ENCODE measurements at places on chromosomes 11 and 22.

GRCh38 chr11:25562417-25562816 lies 769.5 kb upstream of the ANO3 start:
- DNase-seq, result no peak

GRCh38 chr11:91209751-91210150 lies 986.9 kb upstream of the CHORDC1 start:
- no peak for DNase-seq

DNA sequence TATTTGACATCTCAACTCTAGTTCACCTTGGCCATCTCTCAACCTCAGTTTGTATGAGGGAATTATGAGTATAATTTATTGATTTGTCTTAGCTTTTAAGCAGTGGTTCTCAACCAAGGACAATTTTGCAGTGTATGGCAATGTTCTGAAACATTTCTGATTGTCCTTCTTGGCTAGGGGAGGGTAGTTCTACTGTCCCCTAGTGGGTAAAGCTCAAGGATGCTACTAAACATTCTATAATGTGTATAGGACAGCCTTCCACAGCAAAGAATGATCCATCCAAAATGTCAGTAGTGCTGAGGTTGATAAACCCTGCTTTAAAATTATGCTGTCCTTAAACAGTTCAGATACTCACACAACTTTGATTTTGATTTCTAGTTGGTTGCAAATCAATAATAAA lies 78.1 kb upstream of the ALKBH3 start:
- no peak for DNase-seq

GRCh38 chr11:73186294-73186850 lies 31.7 kb upstream of the P2RY2 start:
- DNase-seq, result no peak

DNA sequence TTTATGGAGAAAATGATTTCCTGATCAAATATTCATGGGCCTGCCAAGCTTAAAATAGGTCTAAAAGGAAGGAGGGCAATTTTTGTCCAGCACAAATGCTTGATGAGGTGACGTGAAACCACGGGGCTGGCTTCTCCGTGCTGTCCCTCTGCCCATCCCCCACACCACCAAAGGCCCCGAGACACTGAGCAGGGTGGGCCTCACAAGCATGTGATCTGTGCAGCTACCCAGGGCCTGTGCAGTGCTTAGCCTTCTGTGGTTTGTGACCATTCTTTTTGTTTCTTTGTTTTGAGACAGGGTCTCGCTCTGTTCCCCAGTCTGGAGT lies 94.8 kb upstream of the RTL6 start:
- no peak for DNase-seq

GRCh38 chr11:9269492-9270013 lies 4.4 kb upstream of the DENND5A start:
- no peak for DNase-seq

DNA sequence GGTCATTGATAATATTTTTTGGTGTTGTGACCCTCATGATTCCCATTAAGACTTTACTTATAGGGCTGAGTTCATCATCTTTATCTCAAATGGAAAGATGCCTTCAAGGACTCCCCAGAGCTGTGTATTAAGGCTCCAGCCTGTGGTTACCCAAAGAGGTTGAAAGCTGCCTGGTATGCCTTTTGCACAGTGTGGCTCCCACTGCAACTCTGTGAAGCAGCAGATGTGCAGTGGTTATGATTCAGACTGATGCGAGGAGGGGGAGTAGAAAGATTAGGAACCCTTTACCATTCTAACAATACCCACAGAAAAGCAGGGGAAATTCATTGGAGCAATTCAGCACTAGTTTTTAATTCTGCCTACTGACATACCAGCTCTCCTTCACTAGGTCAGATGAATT lies 560.0 kb downstream of the INSC start:
- no peak for DNase-seq

GRCh38 chr11:10311802-10312201 lies 6.9 kb downstream of the ADM start:
- no peak for DNase-seq

DNA sequence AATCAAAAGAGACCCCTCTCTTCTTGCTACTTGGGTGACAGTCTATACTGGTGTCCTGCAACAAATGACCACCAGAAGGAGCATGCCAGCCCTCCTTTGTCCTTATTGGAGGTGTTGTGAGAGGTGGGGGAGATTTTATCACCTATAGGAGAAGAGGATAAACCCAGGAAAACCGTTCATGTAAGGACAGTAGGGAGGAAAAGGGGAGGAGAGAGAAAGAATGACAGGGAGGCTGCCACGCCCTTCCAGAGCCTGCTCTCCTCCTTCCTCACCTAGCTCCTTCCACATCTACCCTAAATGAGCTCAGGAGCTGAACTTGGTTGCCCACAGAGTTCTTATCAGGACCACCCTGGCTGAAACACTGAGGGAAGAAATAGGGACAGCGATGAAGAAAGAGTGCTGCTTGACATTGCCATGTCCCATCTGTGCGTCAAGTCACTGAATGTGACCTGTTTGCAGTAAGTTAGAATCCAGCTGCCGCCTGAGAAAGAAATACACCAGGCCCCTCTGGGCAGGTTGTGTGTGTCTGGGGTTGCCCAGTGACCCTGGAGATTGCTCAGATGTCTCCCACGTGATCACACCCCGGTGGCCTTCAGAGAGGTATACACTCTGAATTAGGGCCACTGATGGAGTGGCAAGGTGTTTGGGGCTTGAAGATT lies 40.4 kb upstream of the ETS1 start:
- DNase-seq, result no peak

- DNase-seq, result no peak
These were observed 1.6 kb downstream of the L3MBTL2 start for GRCh38 chr22:41206719-41207118.

DNA sequence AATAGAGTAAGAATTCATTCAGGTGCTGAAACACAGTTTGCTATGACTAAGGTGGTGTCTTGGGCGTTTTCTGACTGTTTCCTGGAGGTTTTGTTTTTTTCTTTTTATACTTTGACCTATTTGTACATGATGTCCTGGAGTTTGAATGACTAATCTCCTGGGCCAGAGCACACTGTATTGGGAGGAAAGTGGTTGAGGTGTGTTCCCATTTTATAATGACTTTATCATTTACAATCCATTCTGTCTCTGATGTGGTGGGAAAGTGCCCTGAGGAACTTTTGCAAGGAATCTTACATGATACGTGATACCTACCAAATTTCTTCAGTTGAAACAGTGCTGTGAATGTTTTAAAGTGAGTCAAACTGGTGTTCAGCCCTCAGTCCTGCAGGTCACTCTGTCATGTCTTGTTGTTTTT lies 80.8 kb downstream of the TNRC6B start:
- DNase-seq, result no peak

DNA sequence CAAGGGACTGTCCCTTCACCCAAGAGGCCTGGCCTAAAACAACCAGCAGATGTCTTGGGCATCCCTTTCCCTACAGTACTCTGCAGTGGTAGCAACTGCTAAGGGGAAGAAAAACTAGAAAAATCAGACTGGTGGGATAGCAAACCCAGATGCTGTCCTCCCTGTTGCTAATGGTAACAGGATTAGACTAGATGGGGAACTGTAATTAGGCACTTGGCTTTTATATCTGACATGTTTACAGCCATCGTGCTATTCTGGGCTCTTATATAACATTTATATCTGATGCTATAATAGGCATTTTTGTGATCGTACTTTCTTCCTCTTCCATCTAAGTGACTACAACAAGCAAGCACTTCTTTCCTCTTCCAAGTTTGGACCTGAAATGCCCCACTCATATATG lies 316.7 kb downstream of the DLG2 start:
- DNase-seq, result no peak

GRCh38 chr11:62508336-62509058 lies 38.1 kb downstream of the AHNAK start:
- DNase-seq, result peak; percentile 31

Data from omental fat pad (tissue), 4 donors.